ENCODE measurements at places on chromosomes 3 and 15.

GRCh38 chr3:39013289-39013688, 38.5 kb downstream of the SCN11A start:
- DNase-seq, result no peak

DNA sequence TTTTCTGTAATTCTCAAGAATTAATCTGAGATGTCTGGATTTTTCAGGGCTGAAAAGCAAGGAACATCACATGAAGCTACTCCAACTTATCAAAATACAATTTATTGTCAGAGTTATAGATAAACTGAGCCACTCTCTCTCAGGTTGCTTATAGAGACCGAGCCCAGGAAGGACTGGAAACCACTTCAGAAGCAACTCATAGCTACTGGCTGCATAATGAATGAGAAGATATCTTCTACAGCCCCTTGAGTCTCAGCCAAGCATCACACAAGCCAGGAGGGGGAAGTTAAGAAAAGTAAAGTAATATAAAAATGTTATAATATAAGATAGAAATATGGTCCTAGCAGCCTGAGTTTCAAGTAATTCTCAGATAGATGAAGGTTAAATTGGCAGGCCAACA, 186.0 kb downstream of the TNIK start:
- no peak for DNase-seq

- DNase-seq, result no peak
Measured at GRCh38 chr15:52912172-52912571, 122.0 kb upstream of the ONECUT1 start.

- no peak for DNase-seq
Measured at GRCh38 chr15:96818861-96819260, 488.4 kb downstream of the NR2F2 start.

GRCh38 chr3:78086150-78086549, 1046.3 kb downstream of the ROBO2 start:
- DNase-seq, result no peak

DNA sequence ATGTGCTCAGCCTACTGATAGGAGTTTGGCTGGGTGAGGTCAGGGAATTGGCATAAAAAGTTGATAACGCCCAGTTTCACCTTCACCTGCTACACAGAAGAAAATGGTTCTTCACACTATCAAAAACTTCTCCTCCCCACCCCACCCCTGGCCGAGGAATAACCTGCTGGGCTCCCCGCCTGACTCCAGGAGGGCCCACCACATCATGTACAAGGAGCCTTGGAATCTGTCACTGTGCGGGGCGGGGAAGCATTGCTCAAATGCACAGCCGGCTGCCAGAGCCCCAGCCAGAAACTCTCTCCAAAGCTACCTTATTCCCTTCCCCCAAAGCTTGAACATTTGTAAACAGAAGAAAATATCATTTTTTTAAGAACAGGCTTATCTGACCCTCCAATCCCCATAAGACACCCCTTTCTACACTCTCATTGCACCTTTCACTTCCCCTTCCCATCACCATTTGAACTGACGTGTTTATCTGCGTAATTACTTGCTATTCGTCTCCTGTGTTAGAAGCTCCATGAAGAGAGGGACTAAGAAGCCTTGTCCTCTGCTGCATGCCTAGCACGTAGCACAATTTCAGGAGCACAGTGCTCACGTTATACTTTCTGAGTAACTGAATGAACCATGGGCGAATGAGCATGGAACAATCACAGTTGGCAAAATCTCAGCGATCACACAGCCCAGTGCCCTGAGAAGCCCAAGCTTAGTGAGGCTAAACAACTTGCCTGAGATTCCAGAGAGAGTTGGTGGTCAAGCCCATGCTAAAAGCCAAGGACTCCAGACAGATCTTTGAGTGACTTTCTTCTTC, 82.9 kb downstream of the HES1 start:
- DNase-seq, result no peak

DNA sequence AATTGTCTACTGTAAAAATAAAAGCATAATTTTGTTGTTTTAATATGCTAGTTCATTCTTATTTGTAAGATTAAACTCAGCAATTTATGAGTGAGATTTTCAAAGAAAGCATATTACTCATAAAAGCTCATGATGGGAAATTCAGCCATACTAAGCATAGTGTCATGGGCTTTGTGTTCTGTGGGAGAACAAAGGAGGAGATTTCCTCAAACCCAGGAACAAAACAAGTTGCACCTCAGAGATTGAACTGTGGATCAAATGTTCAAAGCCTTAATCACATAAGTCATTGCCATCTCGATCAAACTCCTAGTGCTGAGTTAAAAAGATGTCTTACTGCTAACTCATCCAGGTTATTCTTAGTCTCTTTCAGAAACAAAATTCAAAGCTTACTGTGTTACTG, 85.6 kb upstream of the PDZRN3 start:
- no peak for DNase-seq

- no peak for DNase-seq
Measured at GRCh38 chr3:45583021-45583851, 11.3 kb upstream of the LIMD1 start.

GRCh38 chr3:55270976-55271375, 216.1 kb downstream of the WNT5A start:
- no peak for DNase-seq

- peak; percentile 5 for DNase-seq
Measured at GRCh38 chr3:191379446-191379845, 49.1 kb upstream of the UTS2B start.

- no peak for DNase-seq
Measured at GRCh38 chr15:58115692-58116091, 22.5 kb upstream of the AQP9 start.

DNA sequence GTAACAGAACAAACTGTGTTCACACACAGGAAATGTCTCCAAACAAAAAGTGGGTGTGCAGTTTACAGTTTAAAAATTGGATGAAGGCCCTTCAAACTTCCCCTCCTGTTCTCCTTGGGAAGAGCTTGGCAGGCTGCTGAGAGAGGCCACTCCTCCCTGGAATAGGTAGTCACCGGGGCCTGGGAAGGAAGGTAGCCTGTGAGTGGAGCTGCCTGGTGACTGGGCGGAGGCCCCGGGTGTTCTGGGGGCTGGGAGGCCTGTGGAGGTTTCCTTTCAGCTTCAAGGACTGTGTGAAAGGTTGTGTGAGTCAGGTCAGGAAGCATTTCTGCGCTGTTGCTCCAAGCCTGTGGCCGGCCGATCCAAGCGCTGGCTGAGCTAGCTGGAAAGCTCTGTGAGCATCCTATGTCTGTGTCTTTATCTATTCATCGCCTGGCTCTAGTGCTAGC, 14.1 kb downstream of the SLCO3A1 start:
- DNase-seq, result no peak

DNA sequence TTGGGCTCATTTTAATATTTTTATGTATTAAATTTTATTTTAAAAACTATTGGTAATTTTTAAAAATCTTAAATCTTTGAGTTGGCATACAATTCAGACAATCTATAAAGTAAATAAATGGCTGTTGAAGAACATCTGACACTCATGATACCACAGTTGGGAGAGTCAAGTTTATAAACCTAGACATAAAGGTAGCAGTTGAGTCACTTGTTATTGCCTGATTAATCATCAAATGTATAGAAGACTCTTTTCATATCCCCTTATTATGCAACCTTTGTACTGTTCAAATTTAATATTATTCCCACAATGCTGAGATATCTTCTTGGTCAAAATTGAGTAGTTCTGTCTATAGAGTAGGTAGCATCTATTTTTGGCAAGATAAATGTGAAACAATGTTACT, 19.6 kb downstream of the PAQR9 start:
- DNase-seq, result no peak

GRCh38 chr3:127418560-127419147, 130.8 kb upstream of the PRR20G start:
- DNase-seq, result no peak

DNA sequence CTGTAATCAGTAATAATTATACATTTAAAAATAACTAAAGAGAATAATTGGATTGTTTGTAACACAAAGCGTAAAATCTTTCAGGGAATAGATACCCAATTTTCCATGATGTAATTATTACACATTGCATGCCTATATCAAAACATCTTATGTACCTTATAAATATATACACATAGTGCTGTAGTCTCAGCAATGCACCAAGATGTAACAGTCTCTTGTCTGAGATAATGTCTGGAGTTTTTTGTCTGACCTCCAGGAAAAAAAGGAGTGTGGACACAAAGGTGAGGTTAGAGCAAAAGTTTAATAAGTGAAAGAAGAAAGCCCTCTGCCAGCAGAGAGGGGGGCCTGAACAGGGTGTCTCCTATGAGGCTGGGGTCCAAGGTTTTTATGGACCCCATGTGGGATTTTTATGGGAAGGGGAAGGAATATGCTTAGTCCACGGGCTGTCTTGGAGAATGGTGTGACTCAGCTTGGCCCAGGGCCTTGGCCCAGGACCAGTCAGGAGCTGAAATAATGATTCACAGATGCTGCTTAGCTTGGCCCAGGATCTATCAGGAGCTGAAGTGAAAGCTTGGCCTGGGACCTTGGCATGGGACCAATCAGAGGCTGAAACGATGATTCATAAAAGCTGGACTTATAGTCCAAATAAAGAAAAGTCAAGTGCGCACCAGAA, 545.0 kb downstream of the ZPLD1 start:
- DNase-seq, result no peak

DNA sequence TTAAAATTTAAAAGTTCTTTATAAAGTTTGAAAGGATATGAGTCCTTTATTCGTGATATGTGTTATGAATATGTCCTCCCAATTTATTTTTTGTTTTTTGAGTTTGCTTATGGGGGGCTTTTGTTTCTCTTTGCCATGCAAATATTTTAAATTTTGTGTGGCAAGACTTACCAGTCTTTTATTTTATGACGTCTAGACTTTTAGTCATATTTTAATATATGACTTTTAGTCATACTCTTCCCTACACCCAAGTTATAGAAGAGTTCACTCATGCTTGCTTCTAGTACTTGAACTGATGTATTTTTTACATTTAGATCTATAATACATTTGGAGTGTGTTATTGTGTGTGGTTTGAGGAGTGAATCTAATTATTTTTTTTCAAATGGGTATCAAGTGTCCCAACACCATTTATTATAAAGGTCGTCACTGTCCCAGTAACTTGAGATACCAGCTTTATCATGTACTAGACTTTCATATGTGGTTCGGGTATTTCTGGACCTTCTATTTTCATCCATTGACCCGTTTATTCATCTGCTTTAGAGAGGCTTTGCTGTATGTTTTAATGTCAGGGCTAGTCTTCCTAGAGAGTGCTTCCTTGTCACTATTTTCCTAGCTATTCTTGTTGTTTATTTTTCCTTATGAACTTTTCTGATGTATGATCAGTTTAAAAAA, 755 bp downstream of the PARP15 start:
- no peak for DNase-seq

DNA sequence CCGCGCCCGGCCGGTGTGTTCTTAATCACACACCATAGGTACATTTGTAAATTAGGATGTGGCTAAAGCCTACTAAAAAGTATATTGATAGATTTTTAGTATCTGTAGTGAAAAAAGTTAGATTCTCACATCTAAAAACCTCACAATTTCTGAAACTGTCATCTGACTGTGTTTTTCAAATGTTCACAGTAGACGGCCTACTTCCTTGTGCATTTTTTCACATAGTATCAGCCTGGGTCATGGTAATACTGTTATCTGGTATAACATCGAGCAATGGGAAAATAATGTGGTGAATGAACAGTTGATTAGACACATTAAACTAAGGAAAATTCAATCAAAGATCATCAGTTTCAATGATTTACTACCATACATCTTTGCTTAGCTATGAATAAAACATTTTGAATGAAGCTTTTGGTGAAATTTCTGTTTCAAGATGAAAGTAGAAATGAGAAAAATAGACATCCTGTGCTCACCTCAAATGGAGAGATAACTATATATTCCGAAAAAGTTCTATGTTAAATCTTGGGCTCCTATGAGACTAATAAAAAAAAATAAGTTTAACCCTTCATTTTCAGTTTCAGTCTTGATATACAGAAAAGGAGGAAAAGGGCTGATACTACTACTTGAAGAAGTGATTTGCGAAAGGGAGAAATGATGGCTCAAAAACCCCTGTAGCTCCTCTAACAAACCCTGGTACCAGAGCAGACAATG, 262.7 kb downstream of the ZBTB20 start:
- DNase-seq, result no peak

GRCh38 chr3:21533002-21533401, 218.0 kb downstream of the ZNF385D start:
- no peak for DNase-seq

DNA sequence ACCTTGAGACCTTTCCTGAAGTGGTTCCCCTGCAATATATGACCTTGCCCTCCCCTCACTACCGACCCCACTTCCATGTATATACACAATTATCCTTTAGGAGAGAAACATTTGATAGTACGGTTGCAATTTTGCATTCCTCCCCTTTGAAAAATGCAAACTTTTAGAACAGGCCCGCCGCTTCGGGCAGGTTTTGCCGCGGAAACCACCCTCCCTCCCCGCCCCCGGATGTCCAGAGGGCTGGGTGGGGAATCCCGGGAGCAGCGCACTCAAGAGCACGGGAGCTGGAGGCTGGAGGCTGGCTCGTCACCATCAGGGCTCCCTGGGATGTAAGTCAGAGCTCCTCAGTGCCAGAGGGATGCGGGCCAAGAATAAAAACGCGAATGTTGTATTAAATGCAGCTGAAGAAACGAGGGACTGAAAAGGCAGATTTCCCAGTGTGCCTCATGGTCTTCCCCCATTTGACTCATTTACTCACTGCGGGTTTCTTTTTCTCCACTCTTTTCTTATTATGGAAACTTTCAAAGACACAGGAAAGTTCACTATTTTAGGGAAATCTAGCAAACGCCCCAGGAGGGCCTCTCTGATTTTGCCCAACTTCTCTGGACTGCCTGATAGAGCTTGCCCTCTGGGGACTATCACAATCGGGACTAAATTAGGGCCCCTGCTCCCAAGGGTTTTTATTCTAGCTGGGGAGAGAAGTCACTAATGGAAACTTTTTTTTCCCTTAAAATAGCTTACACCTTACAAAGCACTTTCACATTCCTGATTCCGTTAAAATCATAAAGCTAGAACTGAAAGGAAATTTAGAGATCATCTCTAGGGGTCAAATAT, 2.9 kb upstream of the USP3 start:
- DNase-seq, result peak; percentile 47

GRCh38 chr15:100710744-100711515, 108.5 kb downstream of the ASB7 start:
- no peak for DNase-seq

DNA sequence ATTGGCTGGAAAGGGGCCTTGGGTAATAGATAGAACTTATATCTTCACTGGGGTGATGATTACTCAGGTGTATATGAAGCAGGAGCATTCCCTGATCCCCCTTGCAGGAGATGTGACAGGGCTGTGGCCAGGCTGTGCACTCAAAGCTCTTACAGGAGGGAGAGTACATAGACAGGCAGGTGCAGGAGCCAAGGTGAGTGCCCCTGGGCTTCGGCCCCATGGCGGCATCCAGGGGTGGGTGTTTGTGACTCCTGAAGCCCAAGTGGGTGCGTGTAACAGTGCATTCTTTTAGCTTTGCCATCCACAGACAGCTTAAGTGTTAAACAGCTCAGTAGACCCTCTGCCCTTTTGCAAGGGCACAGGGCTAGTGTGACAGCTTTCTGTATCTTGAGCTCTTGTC, 236.6 kb upstream of the GPR149 start:
- DNase-seq, result no peak

GRCh38 chr3:71180524-71180923, 403.0 kb downstream of the FOXP1 start:
- no peak for DNase-seq

Measured in NCI-H510A (cell line).